ENCODE measurements at places on chromosomes 4 and X.

DNA sequence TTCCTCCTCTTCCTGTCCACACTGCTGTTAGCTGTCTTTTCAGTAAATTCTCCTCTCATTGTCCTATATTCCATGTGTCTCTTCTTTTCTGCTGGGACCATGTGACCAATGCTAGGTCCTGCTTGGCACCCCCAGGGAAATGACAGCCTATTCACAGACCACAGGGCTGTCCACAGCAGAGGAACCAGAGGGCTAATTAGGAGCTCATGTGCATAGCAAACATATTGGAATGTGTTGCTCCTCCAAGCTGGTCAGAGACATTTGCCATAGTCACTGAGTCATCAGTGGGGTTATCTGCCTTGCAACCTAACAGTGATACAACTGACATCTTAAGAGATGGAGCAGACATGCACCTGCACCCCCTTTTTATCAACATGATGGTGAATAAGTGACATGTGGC, 67.9 kb upstream of the PUDP start:
- no peak for DNase-seq

GRCh38 chrX:38864165-38864564, 62.9 kb downstream of the MID1IP1 start:
- no peak for DNase-seq

- no peak for DNase-seq
These were observed 44.0 kb downstream of the ADRA2C start for GRCh38 chr4:3810111-3810680.

- DNase-seq = no peak
These were observed 184.8 kb downstream of the GBA3 start for GRCh38 chr4:22877486-22878052.

- DNase-seq = no peak
These were observed 10.5 kb downstream of the CD99 start for GRCh38 chrX:2701600-2701999.

- no peak for DNase-seq
These were observed 37.5 kb upstream of the IL21 start for GRCh38 chr4:122658377-122658776.

DNA sequence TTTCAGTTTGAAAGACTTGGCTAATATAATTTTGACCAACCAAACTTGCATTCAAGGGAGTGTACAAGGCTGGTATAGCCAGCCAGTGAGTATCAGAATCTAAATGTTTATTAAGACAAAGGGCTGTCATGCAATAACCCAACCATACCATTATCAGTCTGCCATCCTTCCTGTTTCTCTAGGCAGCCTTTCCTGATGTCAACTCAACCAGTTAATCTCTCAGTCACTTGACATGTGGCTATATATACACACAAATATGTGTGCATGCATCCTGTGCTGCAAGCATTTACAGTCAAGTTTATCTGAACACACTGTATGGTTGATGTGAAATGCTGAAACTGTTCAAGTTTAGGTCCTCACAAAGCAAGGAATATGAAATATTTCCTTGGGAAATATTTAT, 17.2 kb downstream of the BTK start:
- DNase-seq = no peak

DNA sequence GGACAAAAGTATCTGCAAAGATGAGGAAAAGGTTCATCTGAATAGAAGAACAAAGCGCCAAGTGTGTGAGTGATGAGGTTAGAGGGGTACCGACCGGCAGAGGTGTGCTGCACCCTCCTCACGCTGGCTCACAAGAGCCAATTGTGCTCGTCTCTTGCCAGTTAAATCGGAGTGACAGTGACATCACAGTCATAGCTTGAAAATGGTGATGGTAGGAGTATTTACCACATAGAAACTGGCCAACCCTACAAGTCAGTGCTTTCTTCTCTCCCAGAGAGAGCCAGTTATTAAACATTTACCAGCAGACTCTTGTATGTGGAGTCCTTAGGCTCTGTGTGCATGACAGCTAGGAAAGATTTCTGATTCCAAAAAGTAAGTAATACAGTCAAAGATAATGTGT, 32.4 kb downstream of the CLDN22 start:
- DNase-seq = no peak

- no peak for DNase-seq
These were observed 5.9 kb upstream of the NOCT start for GRCh38 chr4:139009702-139010101.

DNA sequence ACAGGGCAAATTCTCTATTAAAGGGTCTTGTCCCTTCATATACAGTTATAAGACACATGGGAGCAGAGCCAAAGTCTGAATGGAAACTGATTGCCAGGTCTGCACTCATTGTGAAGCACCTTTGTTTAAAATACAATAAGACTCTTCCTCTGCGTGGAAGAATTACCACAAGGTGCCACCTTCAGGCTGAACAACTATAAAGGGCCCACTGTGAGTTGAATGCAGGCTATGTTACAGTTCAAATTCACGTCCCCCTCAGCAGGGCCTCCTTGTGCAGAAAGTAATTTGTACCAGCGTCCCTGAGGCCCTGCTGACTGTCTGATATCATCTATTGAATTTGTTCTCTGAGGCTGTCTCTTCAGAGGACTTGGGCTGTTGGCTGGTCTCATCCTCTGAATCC, 225.8 kb upstream of the TEX13C start:
- DNase-seq = no peak

- no peak for DNase-seq
These were observed 9.5 kb upstream of the ETNPPL start for GRCh38 chr4:108772402-108772801.

DNA sequence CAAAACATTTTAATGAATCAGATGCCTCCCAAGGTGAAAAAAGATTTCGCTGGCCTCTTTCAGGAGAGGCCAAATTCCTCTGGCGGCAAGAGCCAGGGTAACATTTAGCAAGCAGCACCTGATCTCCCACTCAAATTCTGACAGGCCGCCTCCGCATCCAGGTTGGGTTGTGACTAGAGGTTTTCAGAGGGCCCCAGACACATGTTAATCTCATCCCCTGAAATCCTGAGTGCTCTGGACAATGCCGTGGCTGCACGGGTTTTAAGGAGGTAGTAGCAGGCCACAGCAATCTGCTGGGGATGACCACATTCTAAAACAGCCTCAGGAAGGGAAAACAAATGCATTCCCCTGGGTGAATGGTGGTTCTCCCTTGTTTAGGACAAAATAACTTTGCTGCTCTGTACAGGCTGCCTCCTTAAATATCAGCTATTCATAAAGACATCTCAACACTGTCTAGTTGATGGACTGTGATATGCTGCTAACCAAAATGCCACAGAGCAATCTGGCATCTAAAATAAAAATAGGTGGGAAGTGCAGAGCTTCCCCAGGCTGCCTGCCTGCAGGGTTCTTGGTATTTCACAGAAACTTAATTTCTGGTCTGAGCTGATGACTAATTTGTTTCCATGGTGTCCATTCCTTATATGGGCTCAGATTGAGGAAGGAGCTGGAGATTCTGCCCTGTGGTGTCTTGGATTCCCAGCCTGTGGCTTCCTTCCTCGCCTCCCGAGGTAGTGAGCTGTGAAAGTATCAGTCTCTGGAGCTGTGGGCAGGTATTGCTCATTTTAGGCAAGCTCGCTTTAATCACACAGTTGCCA, 202.0 kb downstream of the DCLK2 start:
- DNase-seq = no peak

DNA sequence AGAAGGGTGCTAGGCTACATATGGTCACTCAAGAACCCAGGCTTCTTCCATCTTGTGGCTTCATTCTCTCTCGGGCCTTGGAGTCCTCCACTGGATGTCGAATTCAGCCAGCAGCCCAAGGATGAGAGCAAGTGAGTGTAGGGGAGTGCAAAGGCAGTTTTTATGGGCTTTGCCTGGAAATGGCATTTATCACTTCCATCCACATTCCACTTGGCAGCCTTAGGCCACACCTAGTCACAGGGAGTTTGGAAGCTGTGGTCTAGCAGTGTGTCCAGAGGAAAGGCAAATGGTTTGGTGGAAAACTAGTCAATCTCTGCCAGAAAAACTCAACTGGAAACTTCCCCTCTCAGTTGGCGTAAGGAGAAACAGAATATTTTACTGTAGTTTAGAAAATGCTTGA, 59.0 kb downstream of the NHS start:
- no peak for DNase-seq

DNA sequence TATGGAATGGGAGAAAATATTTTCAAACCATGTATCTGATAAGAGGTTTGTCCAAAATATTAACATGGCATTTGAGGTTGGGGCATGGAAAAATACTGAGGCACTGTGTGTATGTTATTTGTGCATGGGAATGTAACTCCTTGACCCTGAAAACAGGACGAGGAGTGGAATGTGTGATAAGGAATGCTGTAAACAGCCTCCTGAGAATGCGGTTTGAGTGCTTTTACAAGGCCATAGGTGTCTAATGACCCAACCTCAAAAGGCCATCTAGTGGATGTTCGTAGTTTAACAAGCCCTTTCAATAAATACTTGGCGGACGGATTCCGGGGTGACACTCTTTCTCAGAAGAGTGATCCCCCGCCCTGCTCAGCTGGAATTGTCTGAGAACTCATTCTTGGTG, 162.9 kb upstream of the USP9X start:
- DNase-seq = no peak

DNA sequence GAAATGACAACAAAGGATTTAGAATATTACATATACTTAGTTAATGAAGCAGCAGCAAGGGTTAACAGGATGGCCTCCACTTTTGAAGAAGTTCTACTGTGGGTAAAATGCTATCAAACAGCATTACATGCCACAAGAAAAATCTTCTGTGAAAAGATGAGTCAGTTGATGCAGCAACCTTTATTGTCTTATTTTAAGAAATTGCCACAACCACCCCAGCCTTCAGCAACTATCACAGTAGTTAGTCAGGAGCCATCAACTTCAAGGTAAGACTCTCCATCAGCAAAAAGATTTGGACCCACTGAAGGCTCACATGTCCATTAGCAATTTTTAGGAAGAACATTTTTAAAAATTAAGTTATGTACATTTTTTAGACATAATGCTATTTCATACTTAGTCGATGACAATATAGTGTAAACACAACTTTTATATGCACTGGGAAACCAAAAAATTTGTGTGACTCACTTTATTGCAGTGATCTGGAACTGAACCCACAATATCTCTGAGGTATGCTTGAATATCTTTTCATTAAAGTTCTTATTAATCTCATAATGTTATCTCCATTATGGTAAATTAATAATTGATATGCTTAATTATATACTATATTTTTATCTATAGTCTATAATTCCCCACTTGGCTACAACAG, 81.2 kb downstream of the SPCS3 start:
- no peak for DNase-seq

GRCh38 chr4:164501074-164501473, 252.9 kb upstream of the SMIM31 start:
- no peak for DNase-seq

DNA sequence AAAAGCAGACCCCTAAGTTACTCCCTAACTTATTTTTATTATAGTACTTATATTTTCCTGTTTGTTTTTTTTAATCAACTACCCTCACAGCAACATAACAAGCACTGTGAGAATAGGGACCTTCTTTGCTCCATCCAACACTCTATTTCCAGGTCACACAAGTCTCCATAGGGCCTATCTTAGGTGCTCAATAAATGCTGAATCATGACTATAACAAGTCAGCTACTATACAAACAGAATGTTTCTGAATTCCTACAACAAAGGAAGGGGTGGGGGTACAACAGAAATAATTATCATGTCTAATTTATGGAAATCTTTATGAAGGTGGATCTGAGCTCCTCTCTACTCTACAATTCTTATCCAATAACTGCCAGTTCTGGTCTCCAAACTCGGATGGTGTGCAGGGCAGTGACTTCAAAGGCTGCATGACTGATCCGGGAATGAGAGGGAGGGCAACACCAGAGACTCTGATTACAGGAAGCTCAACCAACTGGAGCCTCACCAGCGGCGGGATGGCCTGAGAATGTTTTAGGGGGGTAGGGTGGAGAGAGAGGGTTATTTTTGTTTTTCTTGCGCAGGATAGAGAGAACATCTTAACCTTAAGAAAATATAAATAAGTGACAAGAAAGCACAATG, 71.1 kb downstream of the HADH start:
- DNase-seq = no peak

DNA sequence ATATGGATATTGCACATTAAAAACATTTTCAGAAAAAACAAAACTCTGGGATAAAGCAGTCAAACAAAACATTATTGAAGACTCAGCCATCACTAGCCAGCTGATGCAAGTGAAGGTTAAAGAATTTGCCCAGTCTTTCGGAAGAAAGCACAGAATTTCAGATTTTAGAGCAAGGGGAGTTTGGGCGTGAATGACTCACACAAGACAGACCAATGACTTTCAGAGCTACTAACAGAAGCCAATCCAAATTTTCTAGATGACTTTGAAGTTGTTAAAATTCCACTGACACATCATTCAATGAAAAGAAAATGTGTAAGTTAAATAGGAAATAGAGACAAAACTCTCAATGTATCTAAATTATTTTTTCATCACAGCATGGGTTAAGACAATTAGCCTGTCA, 4.0 kb downstream of the MRFAP1L1 start:
- DNase-seq = no peak

GRCh38 chr4:132955146-132955545, 193.9 kb upstream of the PCDH10 start:
- no peak for DNase-seq

- DNase-seq = no peak
These were observed 974.3 kb upstream of the INTU start for GRCh38 chr4:126658411-126658810.

DNA sequence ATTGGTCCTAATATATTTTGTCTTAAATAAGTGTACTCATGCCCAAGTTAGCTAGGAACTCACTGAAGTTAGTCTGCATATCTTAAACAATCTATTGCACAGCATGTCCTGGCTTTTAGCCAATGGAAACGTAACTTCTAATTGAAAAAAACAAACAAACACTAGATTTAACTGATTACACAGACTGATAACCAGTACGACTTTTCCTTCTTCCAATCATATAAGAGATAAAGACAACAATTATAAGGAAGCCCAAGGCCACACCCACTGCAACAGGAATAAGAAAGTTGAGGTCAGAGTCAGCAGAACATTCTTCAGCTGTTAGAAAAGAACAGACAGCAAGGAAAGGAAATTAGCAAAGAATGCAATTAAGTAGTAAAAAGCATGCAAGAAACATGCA, 40.8 kb downstream of the LAMP2 start:
- DNase-seq = no peak

- no peak for DNase-seq
These were observed 27.5 kb upstream of the SMS start for GRCh38 chrX:21912989-21913388.

DNA sequence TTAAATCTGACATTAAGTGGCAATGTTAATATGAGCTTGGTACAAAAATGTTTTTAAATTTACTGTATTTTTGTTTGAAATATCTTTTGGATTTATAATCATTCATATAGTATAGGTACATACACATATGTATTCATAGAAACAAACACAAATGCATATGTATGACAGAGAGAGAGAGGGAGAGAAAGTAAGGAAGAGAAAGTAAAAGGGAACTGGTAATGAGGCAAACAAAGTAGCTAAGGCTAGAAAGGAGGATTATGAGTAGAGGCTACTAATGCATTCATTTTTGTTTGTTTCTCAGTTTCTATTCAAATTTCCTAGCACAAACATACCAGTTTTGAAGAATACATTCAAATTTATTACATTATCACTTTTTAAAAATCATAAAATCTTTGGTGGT, 132.4 kb downstream of the GLRA3 start:
- DNase-seq = no peak

Measured in stimulated activated CD8-positive, alpha-beta memory T cell treated with anti-CD3 and anti-CD28 coated beads, Interleukin-15, amount 100 ng/mL, for 24 hours (primary cell).